ENCODE measurements at places on chromosomes 7 and 10.
A peak's percentile ranks its signal among the peaks of the same experiment; 100 is the strongest.

DNA sequence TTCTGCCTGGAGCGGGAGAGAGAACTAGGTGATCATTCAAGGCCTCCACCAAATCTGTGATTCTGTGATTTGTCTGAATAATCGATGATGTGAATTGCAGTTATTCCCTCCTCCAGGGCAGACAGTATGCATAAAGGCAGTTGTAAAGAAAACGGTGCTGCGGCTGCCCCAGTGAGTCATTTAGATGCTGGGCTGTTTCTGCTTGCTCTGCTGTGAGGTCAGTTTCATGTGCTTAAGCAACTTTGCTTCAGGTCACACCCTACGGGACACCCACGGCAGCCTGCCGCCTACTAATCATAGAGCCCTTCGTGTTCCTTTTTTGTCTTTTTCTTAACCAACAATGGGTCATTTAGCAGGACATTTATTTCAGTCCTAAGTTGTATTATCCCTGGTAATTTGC lies 158.1 kb upstream of the PITRM1 start:
- no peak for DNase-seq

- DNase-seq, result no peak
Measured at GRCh38 chr10:31061941-31062340, 30.3 kb upstream of the ZNF438 start.

- DNase-seq, result peak; percentile 87
Measured at GRCh38 chr10:25125201-25125611, 49.6 kb upstream of the GPR158 start.

- no peak for DNase-seq
Measured at GRCh38 chr10:70836319-70836718, 20.6 kb downstream of the SGPL1 start.

DNA sequence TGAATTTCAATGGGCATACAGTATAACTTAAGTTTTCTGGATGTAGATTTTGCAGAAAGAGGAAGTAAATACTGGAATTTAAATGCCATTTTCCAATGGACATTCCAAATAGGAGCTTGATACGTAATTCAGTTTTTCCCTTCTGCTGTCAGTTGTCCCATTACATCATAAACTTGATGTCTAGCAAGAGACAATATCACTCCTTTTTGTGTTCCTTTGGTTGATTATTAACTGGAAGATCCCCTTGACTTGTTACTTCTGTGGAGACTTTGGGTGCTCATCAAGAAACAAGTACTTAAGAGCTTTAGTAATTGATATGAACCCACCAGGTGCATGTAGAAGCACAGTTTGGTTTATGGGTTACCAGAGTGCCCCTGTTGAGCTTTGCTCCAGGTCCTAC lies 116.1 kb downstream of the ST7 start:
- no peak for DNase-seq

DNA sequence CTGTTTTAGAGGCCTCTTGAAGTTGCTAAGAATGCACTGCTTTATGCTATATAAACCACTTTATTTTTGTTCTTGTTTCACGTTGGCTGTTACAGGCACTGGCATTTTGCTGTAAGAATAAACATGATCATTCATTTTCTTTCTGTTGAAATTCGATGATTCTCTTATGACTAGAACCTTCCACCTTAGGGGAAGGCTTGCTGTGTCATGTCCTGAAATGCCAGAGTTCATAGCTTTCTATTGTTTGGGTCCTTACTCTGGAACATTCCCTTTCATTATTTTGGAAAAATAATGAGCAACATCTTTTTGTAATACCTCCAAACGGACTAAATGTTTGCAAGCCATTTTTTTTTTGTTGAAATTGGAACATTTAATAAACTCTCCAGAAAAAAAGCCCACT lies 495.1 kb upstream of the POT1 start:
- DNase-seq, result no peak

GRCh38 chr10:24821986-24822385 lies 98.3 kb upstream of the ARHGAP21 start:
- DNase-seq, result no peak

DNA sequence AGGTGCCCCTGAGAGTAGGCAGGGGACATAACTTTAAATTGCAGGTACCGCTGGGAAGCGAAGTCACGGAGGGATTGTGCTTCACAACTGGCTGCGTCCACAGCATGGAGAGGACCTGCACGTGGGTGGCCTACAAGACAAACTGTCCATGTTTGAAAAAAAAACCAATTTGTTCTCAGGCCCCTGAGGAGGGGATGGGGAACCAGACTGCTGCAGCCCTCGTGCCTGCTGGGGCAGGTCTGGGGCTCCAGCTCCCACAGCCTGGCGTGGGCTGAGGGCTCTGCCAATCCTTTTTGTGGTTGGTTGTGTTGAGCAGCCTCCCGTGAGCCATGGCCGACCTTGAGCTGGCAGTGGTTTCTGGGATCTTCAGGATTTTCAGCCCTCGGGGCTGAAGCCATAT lies 9.7 kb downstream of the SFRP5 start:
- no peak for DNase-seq

GRCh38 chr7:28002638-28003037 lies 178.0 kb downstream of the JAZF1 start:
- no peak for DNase-seq

DNA sequence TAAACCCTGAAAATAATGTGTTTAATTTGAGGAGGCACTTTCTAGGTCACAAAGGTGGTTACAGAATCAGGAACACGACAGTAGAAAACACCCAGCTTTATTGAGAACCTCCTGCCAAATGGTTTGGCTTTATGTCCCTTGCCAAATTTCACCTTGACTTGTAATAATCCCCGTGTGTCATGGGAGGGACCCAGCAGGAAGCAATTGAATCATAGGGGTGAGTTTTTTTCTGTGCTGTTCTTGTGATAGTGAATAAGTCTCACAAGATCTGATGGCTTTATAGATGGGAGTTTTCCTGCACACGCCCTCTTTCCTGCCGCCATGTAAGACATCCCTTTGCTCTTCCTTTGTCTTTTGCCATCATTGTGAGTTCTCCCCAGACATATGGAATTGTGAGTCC lies 193.8 kb upstream of the KLF6 start:
- DNase-seq, result no peak

- DNase-seq, result no peak
Measured at GRCh38 chr7:27189997-27190748, 5.1 kb upstream of the HOXA11 start.

DNA sequence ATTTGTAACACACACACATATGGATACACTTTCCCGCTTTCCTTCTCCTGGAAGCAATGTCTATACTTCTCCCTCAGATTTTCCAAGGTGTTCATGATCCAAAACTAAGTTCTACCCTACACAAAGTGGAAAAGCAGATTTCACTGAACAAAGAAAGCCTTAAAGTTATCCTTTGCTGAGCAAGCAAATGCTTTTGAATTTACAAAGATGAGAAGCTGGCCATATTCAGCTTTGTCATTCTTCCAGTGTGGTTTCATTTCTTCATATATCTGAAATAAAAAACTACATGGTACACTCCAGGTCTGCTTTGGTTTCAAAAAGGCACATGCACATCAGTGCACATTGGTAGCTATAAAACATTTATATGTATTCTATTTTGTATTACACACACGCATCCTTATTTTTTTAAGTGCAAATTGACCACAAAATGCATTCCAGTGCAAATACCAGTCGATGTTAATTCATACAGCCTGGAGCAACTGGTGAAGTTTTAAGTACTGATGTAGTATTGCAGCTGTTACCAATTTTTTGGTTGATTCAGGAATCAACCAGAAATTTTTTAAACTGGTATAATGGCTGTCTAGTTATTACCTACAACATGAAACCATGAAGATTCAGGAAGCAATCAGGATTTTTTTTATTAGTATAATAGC lies 65.5 kb upstream of the SRPK2 start:
- peak; percentile 23 for DNase-seq

GRCh38 chr7:37249240-37249639 lies 199.4 kb downstream of the ELMO1 start:
- DNase-seq, result no peak

GRCh38 chr10:42769673-42770072 lies 12.9 kb upstream of the BMS1 start:
- DNase-seq, result no peak

DNA sequence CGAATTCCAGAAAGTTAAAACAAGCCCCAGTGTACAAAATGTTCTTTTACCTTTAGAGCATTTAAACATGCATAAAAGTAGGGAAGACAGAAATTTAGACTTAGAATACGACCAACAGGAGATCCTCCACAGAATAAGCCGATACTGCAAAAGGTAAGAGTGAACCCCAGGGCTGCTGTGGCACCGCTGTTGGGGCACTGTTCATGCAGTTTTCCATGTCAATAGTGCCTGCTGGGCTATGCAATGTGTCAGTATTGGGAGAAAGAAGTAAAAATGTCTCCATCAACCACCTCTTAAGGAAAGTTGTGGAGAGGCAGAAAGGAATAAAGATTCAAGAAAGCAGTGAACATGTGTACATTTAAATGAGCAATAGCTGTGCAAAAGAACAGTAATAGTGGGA lies 326.5 kb upstream of the SEMA3C start:
- no peak for DNase-seq

- DNase-seq, result peak; percentile 40
Measured at GRCh38 chr7:69738396-69738951, 140.2 kb downstream of the AUTS2 start.

DNA sequence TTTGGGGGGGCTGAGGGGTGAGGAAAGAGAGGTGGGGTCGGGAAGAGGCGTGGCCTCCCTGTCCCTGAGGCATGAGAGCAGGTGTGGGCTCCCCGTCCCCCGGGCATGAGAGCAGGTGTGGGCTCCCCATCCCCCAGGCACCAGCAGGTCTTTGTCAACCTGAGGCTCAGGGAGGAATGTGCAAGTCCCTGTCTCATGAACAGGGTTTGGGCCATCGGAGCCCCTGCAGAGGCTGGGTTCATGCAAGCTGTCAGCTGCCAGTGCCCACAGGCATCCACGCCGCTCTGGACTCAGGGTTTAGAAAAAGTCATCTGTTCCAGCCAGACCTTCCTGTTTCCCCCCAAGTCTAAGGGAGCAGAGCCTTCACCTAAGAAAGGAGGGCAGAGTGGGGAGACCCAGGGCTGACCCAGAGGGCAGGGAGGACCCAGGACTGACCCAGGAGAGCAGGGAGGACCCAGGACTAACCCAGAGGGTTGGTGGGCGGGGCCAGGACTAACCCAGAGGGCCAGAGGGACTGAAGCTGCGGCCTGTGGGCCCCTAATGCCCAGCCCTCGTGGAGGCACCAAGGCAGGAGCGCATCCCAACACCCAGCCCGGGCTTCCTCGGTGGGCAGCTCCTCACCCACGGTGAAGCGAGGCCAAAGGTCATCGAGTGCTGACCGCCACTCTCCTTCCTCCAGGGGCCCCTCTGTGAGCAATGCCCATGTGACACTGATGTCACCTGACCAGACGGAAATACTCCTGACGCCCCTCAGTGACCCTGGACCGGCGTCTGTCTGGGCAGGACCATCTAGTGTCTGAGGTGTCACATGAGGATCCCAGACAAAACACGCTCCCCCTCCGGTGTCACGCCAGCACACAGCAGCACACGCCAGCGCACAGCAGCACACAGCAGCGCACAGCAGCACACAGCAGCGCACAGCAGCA lies 28.9 kb upstream of the GPR146 start:
- DNase-seq, result no peak

Data from renal pelvis (tissue), 12 donors.